NCI-H2227 treated with DMSO at 0.1 percent for 48 hours (cell line): ENCODE measurements at places on chromosomes 7 and 10.

- DNase-seq: no peak
Measured at GRCh38 chr7:4073750-4074149, 608.3 kb upstream of the FOXK1 start.

GRCh38 chr10:62046522-62047227 is 145.2 kb downstream of the ARID5B start:
- no peak for DNase-seq

GRCh38 chr7:73582664-73583202 is 4.4 kb upstream of the TBL2 start:
- no peak for DNase-seq

GRCh38 chr7:92840316-92840715 is 3.9 kb upstream of the CDK6 start:
- DNase-seq: peak; percentile 17

- DNase-seq: no peak
Measured at GRCh38 chr10:86203162-86203905, 163.3 kb downstream of the GRID1 start.

DNA sequence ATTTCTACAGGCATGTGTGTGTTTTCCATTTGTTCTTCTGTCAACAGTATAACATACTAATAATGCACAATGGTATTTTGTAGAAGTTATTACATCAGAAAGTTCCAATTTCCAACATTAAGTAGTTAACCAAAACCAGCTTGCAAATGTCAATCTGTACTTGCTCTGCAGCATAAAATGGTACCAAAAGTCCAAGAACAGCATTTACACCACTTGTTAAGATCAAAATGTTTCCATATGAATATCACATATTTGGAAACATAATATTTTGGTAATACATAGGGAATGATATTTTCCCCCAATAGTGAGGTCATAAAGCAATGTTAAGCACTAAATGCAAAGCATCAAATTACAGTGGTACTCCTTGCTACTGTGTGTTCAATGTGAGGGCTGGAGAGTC is 162.1 kb downstream of the ZNF438 start:
- no peak for DNase-seq
